ENCODE measurements at places on chromosomes 5 and 9.

GRCh38 chr5:61381968-61382367 is 49.9 kb downstream of the ZSWIM6 start:
- DNase-seq = peak; percentile 17

DNA sequence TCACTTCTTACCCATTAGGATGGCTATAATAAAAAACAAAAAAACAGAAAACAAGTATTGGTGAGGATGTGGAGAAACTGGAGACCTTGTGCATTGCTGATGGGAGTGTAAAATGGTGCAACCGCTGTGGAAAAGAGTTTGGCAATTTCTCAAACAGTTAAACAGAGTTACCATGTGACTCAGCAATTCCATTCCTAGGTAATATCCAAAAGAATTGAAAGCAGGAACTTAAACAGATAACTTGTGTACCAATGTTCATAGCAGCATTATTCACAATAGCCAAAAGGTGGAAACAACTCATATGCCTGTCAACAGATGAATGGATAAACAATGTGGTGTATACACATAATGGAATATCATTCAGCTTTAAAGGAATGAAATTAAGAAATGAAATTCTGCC is 28.9 kb downstream of the DCP2 start:
- DNase-seq = no peak

- DNase-seq = peak; percentile 65
These were observed 51.9 kb upstream of the POU5F2 start for GRCh38 chr5:93793159-93793781.

DNA sequence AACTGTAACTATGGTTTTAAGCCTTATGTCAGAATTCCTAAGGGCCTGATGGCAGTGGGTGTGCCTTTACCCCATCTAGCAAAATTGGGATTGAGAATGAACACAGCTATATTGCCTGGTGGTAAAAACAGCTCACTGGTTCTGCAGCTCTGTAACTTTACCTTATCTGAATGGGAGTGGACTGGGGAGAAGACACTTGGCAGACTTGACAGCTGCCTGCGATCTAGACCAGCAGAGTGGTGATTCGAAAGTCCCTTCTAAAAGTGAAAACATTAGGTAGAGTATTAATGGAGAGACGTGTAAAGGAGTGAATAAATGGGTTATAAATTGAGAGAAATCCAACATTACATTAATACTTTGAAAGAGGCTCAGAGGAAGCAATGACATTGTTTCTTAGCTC is 289.1 kb upstream of the EDIL3 start:
- peak; percentile 19 for DNase-seq

DNA sequence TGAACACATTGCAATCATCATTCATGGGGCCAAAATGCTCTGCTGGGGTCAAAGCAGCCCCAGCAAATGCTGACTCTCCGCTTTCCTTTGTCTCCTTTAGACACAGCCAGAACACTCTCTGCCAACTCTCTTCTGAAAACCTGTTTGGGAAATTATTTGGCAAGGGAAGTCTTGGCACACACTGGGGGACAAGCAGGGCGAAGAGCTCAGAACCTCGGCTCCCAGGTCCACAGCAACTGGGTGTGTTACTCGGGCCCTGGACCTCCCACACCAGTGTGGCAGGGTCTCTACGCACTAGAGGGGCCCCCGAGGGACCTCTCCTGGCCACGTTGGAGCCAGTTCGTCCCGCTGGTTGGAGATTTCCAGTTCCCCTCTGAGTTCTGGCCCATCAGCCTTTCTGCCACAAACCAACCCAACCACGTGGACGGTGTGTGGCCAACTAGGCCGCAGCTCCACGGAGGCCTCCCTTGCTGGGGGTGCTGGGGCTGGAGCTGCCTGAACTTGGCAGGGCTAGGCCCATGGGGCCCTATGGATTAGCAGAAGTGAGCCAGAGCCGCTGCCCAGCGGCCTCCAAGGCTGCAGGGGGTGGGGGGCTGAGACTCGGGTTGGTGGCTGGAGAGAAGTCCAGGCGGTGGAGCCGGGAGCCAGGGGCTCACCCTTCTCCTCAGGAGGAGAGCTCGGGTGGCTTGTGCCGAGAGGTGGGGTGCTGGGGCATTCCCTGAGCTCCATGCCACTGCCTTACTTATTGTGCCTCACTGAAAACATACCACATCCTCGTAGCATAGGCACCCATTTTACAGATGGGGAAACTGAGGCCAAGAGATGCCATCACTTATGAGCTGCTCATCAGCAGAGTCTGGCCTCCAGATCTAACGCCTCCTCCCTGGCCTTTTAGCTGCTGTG is 46.8 kb upstream of the RNU6ATAC start:
- DNase-seq = no peak

- DNase-seq = no peak
These were observed 133.1 kb upstream of the SPDL1 start for GRCh38 chr5:169450464-169450863.

GRCh38 chr9:82597241-82598203 is 465.4 kb downstream of the RASEF start:
- DNase-seq = no peak

GRCh38 chr5:143051244-143052058 is 281.3 kb downstream of the ARHGAP26 start:
- DNase-seq = peak; percentile 91

DNA sequence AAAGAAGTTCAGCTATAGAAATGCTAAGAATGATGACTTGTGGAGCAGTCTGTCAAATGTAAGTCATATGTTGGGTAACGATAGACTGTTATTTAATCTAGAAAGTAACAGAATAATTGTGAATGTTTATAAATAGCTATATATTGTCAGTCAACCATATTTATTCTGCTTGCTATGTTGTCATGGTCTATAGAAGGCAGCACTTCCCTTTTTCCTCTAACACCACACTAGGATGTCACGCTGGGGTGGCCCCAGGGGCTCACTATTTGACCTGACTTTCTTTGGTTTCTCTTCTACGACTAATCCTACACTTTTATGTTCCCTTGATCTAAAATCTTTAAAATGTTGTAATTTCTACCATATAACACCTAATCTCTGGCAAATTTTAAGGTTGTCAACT is 20.5 kb downstream of the ERAP2 start:
- DNase-seq = no peak

- peak; percentile 23 for DNase-seq
These were observed 28.1 kb downstream of the LMNB1 start for GRCh38 chr5:126805063-126805462.

DNA sequence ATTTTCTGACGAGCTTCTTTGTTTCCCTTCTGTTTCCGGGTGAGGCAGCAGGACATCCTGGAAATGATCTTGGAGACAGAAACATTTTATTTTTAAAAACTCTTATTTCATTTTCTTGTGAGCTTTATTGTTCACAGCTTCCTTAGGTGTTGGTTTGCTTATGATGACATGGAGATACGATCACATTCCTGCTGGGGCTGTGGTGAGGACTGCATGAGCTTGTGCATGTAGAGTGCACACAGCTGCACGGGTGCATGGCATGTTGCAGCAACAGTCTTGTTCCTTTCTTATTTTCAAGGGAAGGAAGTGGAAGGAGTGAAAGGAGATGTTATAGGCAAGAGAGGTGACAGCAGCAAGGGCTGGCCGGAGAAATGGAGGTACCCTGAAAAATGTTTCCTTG is 1.2 kb downstream of the BTNL8 start:
- no peak for DNase-seq

DNA sequence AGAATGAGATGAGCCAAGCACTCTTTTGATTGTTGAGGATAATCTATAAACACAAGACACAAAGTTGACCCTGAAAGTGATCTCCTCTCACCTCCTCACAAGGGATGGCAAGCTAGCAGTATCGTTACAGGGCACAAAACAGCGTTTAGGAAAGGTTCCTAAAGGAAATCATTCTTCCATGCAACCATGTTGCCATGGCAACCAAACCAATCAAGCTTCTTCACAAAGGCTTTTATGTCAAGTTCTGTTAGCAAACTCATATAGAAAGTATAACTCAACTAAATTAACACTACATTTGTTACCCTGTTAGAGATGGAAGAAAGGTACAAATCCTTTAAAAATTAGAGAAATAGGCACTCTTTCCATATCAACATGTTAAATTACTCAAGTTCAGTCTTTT is 1016.8 kb upstream of the DMAC1 start:
- DNase-seq = no peak

- peak; percentile 14 for DNase-seq
These were observed 87.9 kb upstream of the FAM169A start for GRCh38 chr5:74953937-74954720.

DNA sequence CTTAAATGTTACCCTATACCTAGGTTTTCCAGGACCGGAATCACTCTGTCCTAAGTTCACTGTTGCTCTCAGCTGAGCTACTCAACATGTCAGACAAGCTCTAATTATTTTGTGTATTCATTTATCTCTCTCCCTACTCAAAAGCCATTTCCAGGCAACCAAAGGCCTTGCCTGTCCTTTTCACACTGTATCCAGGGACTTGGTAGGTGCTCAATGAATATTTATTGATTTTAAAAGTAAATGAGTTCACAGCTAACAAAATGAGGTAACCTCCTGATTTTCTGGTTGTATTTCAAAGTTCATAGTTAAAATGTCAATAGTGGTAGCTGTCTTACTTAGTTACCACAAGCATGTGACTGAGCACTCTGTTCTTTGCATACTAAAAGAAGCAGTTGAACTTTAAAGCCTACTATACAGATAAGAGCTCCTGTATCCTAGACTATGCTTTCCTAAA is 522.2 kb downstream of the ACTL7B start:
- DNase-seq = no peak

GRCh38 chr9:101362450-101362849 is 22.4 kb downstream of the BAAT start:
- no peak for DNase-seq

GRCh38 chr5:30838936-30839496 is 354.5 kb upstream of the CDH6 start:
- DNase-seq = no peak

- peak; percentile 60 for DNase-seq
These were observed 1084.4 kb upstream of the WWC1 start for GRCh38 chr5:167207081-167207480.

GRCh38 chr5:161382685-161383084 is 163.8 kb downstream of the GABRB2 start:
- DNase-seq = no peak

- no peak for DNase-seq
These were observed 50.7 kb downstream of the ATG10 start for GRCh38 chr5:82022499-82022898.

DNA sequence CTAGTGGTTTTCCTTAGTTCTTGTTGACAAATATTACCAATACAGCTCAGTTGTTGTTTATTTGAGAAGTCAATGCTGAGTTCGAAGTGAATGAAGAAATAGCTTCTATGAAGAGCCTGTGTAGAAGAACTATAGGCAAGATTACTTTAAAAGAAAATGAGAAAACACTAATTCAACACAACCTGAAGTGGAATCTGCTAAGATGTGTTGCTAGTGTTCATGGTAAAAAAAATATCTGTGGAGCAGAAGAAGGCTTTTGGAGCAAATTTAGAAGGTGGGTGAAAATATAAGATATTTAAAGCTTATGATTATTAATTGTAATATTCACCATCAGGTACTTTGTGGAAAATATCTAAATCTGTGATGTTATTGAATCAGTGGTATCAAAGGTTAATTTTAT is 2.5 kb upstream of the DOCK2 start:
- no peak for DNase-seq

- peak; percentile 62 for DNase-seq
These were observed 332.3 kb upstream of the NUDT12 start for GRCh38 chr5:103894882-103895281.

- peak; percentile 6 for DNase-seq
These were observed 144.9 kb downstream of the ERCC6L2 start for GRCh38 chr9:96020300-96020791.

DNA sequence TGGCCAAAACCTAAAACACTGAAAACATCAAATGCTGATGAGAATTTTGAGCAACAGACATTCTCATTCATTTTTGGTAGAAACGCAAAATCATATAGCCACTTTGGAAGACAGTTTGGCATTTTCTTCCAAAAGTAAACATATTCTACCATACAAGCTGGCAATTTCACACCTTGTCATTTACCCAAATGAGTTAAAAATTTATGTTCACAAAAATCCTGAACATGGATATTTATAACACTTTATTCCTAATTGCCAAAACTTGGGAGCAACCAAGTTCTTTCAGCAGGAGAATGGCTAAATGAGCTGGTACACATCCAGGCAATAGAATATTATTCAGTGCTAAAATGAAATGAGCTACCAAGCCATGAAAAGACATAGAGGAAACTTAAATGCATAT is 1270.1 kb upstream of the ACO1 start:
- DNase-seq = no peak
